ENCODE measurements at places on chromosomes 2 and 18.
A peak's percentile ranks its signal among the peaks of the same experiment; 100 is the strongest.

DNA sequence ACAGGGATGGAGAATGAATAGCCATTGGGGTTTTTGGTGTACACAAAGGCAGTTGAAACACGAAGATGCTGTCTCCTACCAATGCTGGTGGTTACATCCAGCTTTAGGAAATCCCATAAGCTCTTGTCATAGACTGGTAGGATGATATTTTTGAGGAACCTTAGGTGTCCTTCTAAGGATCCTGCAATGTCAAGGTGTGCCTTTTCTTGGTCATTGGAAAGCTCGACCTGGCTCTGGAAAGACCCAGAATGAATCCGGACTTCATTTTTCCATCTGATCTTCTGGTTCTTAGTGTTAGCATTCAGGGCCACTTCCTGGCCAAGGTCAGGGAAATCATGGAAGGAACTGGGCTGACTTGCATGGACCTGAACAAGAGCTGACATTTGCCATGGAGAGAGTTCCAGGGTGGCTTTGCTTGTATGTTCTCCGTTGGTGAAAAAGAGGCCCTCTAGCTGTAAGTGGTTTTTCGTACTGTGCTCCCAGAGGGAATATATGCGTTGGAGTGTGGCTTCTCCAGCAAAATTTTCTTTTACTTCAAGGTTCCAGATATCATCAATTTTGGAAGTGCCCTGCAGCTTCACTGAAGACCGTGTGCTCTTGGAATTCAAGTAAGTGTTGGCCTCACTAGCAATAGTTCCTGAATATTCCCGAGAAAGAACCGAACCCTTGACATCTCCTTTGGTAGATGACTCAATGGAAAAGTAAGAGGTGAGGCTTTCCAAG, 38.0 kb downstream of the APOB start:
- no peak for DNase-seq

DNA sequence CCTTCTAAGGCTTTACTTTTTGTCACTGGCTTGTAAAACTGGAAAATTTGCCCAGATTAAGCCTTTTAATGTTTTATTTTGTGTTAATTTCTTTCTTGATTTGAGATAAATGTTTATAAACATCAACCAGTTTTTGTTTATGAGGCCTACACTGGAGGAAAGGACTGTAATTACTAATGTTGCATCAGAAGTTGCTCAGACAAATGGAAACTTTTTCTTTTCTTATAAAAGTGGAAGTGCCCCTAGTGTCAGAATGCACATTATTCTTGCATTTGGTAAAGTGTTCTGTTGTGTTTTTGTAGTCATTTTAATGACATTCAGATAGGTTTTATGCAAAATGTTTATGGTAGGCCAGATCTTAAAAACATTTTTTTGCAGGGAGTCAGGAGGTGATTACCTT, 25.3 kb downstream of the LCLAT1 start:
- DNase-seq, result no peak

- peak; percentile 67 for DNase-seq
Measured at GRCh38 chr18:12659904-12660605, 2.1 kb upstream of the SPIRE1 start.

- no peak for DNase-seq
Measured at GRCh38 chr2:195520671-195521155, 136.3 kb upstream of the SLC39A10 start.

- DNase-seq, result no peak
Measured at GRCh38 chr2:77421971-77422370, 100.2 kb downstream of the LRRTM4 start.

- no peak for DNase-seq
Measured at GRCh38 chr2:68855550-68855949, 15.6 kb downstream of the BMP10 start.
